ENCODE measurements at places on chromosomes 4 and X.
A peak's percentile ranks its signal among the peaks of the same experiment; 100 is the strongest.

GRCh38 chrX:134658760-134659023 lies 421 bp upstream of the PLAC1 start:
- DNase-seq: no peak

DNA sequence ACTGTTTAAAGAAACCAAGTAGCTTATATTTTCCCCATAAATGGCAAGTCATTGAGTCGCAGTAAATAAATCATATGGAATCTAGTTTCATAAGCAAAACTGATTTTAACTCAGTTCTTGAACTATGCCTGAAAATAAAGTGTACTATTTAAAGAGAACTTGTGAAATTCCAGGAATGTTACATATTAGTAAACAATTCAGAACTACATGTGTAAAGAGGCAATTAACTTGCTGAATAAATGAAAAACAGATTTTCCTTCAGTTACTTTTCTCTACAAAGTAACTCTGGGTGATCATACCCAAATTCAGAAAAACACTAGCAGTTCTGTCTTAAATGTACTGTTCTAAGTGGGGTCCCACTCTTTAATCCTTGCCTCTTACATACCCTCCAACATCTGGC lies 236.1 kb upstream of the EDNRA start:
- DNase-seq: no peak

- no peak for DNase-seq
Observed at GRCh38 chr4:40857956-40858355, 108.2 kb downstream of the NSUN7 start.

- DNase-seq: no peak
Observed at GRCh38 chr4:73777612-73778011, 37.2 kb downstream of the CXCL8 start.

- DNase-seq: peak; percentile 83
Observed at GRCh38 chr4:38128478-38129459, 168.6 kb downstream of the PTTG2 start.

- no peak for DNase-seq
Observed at GRCh38 chr4:145482209-145483037, 770 bp downstream of the SMAD1 start.

GRCh38 chr4:26822546-26822945 lies 38.1 kb upstream of the STIM2 start:
- DNase-seq: peak; percentile 9

DNA sequence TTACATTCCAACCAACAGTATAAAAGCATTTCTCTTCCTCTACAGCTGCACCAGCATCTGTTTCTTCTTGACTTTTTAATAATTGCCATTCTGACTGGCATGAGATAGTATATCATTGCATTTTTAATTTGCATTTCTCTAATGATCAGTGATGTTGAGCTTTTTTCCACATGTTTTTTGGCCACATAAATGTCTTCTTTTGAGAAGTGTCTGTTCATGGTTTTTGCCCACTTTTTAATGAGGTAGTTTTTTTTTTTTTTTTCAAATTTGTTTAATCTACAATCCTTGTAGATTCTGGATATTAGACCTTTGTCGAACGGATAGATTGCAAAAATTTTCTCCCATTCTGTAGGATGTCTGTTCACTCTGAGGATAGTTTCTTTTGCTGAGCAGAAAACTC lies 39.5 kb upstream of the TBC1D19 start:
- no peak for DNase-seq

GRCh38 chr4:155973639-155974475 lies 20.2 kb upstream of the CTSO start:
- DNase-seq: no peak

GRCh38 chr4:112550728-112551127 lies 34.7 kb upstream of the NEUROG2 start:
- no peak for DNase-seq

DNA sequence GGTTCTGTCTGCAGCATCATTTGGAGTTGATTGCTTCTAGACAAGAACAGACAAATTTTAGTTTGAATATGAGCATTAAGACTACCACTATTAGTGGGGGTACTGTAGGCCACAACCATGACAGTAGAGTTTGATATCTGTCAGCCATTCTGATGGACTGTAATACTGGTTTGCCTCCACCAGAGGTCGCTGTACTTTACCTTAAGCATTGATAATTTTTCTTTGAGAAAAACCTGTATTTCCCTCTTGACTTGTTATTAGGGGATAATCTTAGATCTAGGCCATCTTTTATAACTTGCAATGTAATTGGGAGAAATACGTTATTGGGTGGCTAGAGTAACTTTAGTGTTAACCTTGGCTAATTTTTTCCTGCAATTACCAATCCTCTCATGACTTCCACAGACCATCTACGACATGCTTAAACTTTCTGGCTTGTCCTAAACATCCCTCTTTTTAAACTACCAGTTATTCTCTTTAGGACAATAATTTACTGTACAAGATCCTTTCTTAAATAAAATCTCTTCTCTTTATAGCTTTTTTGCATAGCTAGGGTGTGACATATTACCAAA lies 562.4 kb downstream of the MAGEB5 start:
- DNase-seq: no peak

GRCh38 chr4:132238697-132239096 lies 910.4 kb upstream of the PCDH10 start:
- DNase-seq: no peak

Data from CD4-positive, alpha-beta T cell treated with Interleukin-15 for 4 hours (primary cell).